ENCODE measurements at places on chromosomes 3 and 15.
A peak's percentile ranks its signal among the peaks of the same experiment; 100 is the strongest.

DNA sequence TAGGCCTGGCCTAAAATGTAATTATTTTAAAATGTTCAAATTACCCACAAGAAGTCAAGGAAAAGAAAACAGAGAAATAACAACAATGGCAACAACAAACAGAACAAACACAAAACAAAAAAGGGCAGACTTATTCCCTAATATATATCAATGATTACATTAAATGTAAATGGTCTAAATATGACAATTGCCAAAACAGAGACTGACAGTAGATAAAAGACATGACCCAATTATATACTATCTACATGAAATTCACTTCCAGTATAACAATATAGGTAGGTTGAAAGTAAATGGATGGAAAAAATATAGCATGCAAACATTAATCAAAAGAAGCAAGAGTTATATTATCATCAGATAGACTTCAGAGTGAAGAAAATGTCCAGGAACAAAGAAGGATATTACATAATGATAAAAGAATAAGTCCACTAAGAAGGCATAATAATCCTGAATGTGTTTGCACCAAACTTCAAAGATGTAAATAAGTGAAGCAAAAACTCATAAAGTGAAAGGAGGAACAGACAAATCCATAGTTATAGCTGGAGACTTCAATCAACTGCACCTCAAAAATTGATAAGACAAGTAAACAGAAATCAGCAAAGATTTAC is 6.5 kb downstream of the SEC22C start:
- DNase-seq, result no peak

DNA sequence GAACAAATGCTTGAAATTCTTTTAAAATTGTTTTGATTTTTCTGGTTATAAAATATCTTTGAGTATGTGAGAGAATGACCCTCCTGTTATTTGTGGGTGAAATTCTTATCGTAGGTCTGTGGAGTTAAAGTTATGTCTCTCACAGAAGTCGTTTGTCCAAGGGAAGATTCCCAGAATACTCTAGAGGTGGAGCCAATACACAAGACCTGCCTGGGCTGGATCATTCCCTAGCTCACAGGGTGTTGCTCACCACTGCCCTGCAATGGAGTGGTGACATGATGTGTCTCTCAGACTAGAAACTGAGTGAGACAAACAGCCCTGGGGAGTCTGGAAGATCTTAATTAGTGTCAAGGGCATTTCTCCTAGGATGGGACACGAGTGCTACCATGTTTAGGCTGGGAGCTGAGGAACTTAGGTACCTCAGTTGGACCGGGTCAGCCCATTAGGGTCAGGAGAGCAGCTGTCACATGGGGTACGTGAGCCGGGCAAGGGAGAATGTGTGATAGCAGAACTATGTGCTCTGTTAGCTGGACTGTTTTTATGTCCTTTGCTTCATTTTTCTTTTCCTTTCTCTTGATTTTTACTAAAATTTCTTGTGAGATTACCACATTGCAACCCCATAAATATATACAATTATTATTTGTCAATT is 53.6 kb upstream of the MYO5C start:
- peak; percentile 79 for DNase-seq

- DNase-seq, result no peak
Observed at GRCh38 chr15:57422113-57422754, 45.9 kb downstream of the CGNL1 start.

- no peak for DNase-seq
Observed at GRCh38 chr15:26901041-26901440, 34.2 kb downstream of the GABRA5 start.

GRCh38 chr3:152299249-152299976 is 30.7 kb downstream of the MBNL1 start:
- DNase-seq, result no peak

GRCh38 chr3:187150599-187150998 is 11.3 kb upstream of the RPL39L start:
- DNase-seq, result no peak

GRCh38 chr3:62876064-62876463 is 848 bp upstream of the CADPS start:
- DNase-seq, result peak; percentile 62

DNA sequence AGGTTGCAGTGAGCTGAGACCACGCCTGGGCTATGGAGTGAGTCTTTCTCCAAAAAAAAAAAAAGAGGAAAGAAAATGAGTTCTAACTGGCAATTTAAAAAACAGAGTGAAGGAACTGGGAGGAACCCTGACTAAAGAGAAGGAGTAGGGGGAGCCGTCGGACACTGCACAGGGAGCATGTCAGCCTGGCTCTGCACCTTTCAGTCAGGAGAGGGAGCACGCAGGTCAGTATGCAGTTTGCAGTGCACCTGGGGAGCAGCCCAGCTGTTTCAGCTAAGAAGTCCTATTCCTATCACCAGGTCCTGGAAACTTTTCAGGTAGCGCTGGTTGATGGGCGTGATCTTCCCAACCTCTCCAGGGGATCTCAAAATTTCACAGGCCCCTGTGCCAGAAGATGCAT is 14.9 kb upstream of the ZXDC start:
- DNase-seq, result no peak

All from fibroblast of skin of right quadriceps (primary cell).